ENCODE measurements at places on chromosomes 2 and 18.

DNA sequence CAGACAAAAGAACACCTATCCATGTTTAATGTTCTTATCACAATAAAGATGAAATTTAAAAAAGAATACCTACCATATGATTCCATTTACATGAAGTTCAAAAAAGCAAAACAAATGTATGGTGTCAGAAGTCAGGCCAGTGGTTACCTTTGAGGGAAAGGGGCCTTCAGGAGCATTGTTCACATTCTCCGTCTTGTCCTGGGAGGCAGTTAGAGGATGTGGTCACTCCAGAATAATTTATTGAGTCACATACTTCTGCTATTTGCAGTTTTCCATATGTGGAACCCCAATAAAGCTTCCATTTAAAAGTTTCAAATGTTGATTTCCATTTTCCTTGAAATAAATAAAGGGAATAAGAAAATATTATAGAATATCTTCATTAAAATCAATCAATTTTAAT is 41.6 kb upstream of the POU3F3 start:
- DNase-seq: no peak

DNA sequence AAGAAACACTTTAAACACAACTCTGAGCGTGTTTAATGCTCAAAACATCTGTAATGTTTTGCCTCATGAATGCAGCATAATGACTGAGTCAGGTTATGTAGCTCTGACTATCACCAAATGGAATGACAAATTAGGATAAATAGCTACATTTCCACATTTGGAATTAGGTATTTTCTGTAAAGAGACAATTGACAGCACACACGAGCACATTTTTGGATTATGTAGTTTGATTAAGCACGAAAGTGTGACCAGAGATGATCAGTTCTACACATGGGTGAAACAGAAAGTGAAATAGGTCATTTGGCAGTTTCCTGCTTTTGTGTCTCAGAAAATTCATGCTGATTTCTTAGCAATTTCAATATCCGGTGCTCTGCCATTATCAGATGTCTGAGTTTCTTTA is 29.0 kb downstream of the LPIN1 start:
- DNase-seq: no peak

DNA sequence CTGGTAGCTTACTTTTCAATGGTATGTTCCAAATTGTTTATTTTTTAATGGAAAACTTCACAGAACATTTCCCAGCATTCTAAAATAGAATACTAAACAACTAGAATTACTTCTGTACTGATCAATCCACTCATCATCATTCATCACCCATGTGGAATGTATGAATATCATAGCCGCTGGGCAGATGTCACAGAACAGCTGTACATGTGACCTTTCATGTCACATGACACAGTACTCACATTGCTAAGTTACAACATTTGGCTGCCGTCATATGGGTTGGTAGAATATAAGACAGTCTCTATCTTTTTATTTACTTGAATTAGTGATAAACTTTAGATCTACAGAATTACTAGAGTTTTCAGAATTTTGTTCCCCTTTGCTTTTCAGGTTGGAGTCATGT is 387.6 kb downstream of the ZEB2 start:
- DNase-seq: no peak

DNA sequence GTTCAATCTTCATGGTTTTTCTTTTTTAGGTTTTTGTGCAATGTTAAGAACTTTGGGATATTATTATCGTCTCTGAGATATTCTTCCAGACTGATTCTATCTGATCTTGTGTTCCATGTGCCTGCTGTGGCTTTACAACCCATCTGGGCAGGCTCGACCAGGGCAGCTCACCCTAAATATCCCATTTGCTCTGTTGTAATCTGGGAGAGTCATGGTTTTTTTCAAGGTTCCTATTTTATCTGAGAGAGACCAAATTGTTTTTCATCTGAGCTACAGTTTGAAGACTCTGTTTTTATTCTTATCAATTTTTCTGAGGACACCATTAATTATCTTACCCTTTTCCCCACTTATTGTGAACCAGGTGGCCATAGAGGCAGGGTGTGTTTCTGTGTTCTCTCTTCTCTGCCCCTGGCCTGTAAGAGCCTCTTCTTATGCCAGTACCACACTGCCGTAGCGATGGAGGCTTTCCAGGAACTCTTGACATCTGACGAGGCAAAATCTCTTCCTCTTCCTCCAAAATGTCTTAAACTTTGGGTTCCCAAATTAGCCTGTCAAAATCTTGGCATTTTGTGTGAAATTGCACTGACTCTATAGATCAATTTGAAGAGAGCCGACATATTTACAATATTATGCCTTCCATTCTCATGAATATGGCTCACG is 3.1 kb downstream of the SP140L start:
- DNase-seq: no peak

DNA sequence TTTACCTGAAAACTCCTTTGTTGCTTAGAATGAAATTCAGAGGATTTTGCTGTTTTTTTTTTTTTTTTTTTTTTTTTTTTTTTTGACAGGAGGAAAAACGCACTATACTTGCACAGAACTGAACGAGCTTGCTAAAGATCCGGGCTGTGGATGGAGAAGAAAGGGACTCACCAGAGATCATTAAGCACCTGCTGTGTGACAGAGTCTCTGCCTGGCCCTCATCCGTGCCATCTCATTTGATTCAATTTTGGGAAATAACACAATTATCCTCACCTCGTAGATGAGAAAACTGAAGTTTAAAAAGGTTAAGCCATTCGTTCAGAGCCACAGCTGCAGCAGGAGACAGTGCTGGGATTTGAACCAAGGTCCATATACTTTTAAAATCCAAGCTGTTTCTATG is 775.4 kb upstream of the ID2 start:
- DNase-seq: no peak

GRCh38 chr18:33605250-33605649 is 27.2 kb downstream of the ASXL3 start:
- no peak for DNase-seq

- DNase-seq: peak; percentile 4
Measured at GRCh38 chr2:162092658-162093556, 18.9 kb upstream of the DPP4 start.

GRCh38 chr2:197515315-197515738 is 539 bp upstream of the MOB4 start:
- DNase-seq: no peak

DNA sequence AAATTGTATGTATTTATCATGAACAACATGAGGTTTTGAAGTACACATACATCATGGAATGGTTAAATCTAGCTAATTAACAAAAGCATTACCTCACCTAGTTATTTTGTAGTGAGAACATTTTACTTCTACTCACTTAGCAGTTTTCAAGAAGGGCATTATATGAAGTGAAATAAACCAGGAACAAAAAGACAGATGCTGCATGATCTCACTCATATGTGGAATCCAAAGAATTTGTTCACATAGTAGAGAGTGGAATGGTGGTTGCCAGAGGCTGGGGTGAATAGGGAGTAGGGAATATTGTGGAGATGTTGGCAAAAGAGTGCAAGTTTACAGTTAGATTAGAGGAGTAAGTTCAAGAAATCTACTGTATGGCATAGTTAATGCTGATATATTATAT is 292.0 kb downstream of the ASXL3 start:
- no peak for DNase-seq

GRCh38 chr2:7265286-7265685 is 348.1 kb downstream of the RNF144A start:
- DNase-seq: no peak

DNA sequence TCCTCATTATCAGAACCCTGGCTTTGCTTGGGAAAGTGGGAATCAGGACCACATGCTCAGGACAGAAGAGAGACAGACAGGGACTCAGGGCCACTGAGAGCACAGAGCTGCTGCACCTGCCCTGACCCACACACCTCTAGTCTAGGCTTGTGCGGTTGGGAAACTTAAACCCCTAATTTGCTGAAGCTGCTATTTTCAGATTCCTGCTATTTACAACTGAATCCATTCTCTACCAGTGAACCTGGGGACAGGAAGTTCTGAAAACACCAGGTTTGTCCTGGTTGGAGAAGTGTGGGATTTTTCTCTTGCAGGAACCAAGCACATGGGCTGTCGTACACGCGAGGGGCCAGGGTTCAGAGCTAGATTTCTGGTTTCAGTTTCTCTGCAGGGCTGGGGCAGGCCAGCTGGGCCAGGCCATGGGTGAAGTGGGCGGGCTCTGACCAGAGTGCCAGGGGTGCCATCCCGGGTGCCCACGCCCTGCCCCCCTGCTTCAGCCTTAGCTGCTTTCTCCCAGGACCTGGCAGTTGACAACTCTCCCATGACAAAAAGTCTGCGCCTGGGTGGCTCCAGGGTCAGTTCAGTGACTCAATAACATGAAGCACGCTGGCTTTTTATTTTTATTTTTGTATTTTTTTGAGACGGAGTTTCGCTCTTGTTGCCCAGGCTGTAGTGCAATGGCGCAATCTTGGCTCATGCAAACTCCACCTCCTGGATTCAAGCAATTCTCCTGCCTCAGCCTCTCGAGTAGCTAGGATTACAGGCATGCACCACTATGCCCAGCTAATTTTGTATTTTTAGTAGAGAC is 51.3 kb upstream of the SLC1A4 start:
- no peak for DNase-seq

DNA sequence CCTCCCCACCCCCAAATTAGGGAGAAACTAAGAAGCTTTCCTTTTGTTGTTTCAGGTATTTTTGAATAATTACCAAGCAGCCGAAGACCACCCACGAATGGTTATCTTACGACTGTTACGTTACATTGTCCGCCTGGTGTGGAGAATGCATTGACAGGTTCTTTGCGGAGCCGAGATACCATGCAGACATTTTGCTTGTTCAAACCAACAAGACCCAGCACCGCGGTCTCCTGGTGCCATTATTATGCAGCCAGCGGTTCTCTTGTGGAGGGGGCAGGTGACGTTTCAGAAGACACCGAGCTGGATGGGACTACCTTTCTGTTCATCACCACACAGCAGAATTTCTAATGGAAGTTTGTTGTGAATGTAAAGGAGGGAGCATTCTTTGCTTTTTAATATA is 43.4 kb downstream of the BCL2L11 start:
- no peak for DNase-seq

GRCh38 chr2:3624059-3624794 is 29.3 kb downstream of the COLEC11 start:
- DNase-seq: no peak

GRCh38 chr2:203379156-203379555 is 51.0 kb downstream of the ABI2 start:
- DNase-seq: no peak

GRCh38 chr2:150567771-150568301 is 80.4 kb upstream of the RND3 start:
- DNase-seq: no peak

DNA sequence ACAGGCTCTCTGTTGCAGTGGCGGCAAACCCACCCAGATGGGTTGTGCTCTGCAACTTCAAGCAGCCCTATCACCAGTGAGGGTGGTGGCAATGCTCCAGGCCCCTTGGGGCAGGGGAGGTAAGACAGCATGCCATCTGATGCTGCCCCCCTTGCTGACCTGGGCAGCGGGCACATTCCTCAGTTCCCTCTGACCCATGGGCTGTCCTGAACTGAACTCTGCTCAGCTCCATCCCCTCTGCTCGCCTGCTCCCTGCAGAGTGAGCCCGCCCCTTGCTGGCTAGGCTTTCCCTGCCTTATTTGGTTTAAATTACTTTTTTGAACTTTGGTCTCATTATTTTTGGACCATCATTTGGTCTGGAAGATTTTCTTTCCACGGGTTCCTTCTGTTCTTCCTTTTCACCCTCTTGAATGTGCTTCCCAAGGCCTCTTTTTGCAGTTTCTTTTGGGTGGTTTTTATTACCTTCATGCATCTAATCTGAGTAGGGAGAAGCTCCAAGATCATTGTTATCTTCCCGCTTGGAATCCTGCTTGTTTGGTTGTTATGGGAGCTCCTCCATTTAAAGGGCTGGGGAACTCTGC is 565.4 kb downstream of the TNS1 start:
- no peak for DNase-seq

DNA sequence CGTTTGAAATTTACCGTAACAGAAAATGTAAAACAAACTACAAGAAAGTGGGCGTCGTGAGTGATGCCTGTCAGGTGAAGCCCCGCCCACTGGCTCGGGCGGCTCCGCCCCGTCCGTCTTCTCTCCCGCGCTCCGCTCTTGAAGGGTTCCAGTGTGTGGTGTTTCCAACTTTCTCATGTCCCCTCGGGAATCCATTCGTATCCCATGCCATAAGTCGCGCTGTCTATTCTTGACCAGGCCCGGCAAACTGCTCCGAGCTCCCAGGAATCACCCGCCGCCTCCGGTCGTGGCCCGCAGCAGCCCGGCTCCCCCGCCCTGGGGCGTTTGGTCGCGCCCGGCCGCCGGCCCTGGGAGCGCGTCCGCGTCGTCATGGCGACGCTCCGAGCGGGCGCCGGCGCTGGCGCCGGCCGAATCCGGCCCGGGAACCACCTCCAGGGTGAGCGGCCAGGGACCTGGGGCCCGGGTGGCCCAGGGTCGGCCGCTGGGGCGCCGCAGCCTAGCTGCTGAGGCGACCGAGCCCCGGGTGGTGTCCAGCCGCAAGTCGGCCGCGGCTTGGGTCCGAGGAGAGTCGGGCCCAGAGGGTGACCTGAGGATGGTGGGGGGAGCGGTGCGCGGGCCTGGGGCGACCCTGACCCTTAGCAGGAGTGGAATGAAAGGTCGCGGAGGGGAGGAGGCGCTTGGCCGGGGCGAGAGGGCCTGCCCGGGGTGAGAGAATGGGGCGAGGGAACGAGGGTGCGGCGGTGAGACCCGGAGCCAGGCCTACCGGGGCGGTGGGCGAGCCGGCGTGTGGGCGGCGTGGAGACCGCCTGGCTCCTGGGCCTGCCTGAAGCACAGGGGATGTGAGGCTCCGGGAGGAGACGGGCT is at the start of gene CFAP221:
CFAP221 (plus strand) TSS at position 375 of the 864 bp plus-strand sequence. CDS start 1,683 bp downstream, outside the sequence.
- DNase-seq: peak; percentile 5

GRCh38 chr2:239826786-239827522 is 198.2 kb downstream of the NDUFA10 start:
- no peak for DNase-seq

GRCh38 chr2:235541016-235541415 is 47.2 kb downstream of the AGAP1 start:
- DNase-seq: no peak

- DNase-seq: no peak
Measured at GRCh38 chr2:9360110-9360509, 63.2 kb downstream of the ITGB1BP1 start.

DNA sequence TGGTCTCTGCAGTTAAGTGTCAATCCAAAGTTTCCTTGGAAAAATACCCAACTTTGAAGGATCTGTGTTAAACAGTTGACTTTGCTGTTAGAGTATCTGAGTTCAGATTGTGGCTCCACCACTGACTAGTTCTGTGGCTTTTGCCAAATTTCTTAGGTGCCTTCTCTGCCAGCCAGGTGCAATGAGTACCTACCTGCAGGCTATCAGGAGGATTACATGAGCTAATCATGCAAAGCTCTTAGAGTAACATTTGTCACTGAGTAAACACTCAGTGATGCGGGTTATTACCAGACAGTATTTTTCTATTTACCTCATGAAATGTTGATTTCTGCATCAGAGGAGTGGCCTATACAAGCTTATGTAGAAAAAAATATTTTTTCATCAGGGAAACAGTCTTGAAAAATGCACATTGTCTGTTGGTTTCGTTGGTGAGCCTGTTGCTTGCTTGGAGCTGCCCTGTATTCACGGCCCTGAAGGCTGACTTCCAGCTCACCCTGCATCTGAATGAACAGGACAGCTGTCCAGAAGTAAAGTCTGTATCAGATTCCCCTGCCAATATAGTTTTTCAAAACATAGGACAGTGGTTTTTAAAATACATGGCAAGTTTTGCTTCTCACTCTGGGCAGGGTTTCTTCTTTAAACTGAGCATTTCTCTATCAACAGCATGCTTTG is 235.1 kb downstream of the CDCA7 start:
- no peak for DNase-seq
